CD4-positive, CD25-positive, alpha-beta regulatory T cell (primary cell): ENCODE measurements at places on chromosomes 3 and 15. TPM values are rescaled to one million over a fixed set of nuclear protein-coding genes. Genes with fewer than 3 reads are reported as not detected.
A peak's percentile ranks its signal among the peaks of the same experiment; 100 is the strongest.

P2RY1 gene
- 0.57 TPM for total RNA-seq

GRCh38 chr15:51801391-51801835 lies 28.0 kb upstream of the TMOD3 start:
- H3K27me3 ChIP-seq, result no peaks in the 10 kb centered on the region
- H3K27ac ChIP-seq, result no peak overlapping the region
- peak; percentile 15 for DNase-seq

DNA sequence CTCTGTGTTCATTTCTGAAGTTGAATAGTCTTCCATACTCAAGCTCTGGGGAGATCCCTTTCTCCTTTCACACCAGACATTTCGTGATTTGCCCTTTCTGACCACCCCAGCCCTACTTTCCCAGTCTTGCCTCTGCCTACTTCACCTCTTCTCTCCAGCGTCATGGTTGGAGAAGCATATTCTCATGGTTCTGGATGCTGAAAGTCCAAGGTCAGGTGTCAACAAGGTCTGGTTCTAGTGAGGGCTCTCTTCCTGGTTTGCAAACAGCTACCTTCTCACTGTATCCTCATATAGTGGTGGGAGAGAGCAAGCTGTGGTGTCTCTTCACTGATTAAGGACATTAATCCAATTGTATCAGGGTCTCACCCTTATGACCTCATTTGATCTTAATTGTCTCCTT lies 169.4 kb downstream of the IGF1R start:
- H3K27ac ChIP-seq, result no peak overlapping the region
- no peak overlapping the region for H3K4me3 ChIP-seq
- DNase-seq, result no peak
- no peaks in the 10 kb centered on the region for H3K36me3 ChIP-seq

GRCh38 chr3:181555681-181556080 lies 156.0 kb upstream of the SOX2 start:
- H3K4me3 ChIP-seq, result no peak overlapping the region
- no peaks in the 10 kb centered on the region for H3K36me3 ChIP-seq
- DNase-seq, result no peak
- no peak overlapping the region for H3K27ac ChIP-seq
- no peaks in the 10 kb centered on the region for H3K27me3 ChIP-seq

DNA sequence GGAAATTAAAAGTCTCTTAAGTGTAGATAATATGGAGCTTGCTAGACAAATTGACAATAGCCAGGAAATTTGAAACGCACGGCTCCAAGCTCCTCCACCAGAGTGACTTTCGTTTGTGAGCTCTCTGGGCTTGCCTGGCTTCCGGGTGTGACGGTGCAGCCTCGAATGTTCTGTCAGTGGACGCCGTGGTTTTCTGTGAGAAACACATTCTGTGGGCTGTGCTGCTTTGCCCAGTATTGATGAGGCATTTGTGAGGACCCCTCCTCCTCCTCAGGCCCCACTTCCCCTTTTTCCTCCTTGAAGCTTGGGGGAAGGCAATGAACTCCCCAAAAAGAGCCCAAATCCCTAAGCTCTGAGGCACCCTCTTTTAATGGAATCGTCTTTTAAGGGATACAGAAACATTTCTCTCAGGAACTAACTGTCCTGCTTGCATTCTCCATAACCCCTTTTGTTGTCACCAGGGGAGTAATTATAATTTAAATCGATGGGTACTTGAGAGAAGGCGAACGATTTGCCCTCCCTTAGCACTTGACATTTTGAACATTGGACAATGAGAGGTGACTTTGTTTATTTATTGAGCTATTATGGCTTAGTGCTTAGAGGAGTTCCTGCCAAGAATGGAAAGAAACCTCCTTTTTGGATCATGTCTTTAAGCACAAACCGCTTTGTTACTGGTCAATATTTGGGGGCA lies 40.8 kb downstream of the POLR2M start:
- no peaks in the 10 kb centered on the region for H3K36me3 ChIP-seq
- peak; percentile 37 for DNase-seq
- H3K4me1 ChIP-seq, result peaks cover 3% of the 10 kb centered on the region

DNA sequence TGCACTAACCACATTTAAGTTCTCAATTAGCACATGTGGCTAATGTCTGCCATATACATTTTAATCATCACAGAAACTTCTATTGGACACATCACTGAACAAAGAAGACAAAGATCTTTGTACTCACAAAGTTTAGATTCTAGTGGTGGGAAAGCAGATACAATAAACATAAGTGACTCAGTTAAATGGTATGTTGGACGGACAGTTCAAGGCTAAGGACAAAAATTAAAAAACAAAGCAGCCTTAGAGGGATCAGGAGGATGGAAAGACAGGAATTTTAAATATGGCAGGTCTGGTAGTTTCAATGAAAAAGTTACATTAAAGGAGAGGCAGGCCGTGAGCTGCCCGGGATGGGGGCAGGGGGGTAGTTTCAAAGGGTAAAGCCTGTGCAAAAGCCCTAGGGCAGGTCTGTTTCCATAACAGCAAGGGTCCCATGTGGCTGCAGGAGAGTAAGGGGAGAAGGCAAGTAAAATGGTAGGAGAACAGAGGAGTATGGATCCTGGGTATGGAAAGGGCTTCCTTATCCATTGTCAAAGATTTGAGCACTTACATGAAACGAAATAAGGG lies 220.7 kb downstream of the FHIT start:
- H3K36me3 ChIP-seq, result no peaks in the 10 kb centered on the region
- H3K27me3 ChIP-seq, result no peaks in the 10 kb centered on the region
- no peak overlapping the region for H3K27ac ChIP-seq
- no peaks in the 10 kb centered on the region for H3K4me1 ChIP-seq

GRCh38 chr3:3737531-3737930 lies 61.7 kb upstream of the LRRN1 start:
- DNase-seq, result no peak
- H3K27ac ChIP-seq, result no peak overlapping the region
- H3K4me1 ChIP-seq, result no peaks in the 10 kb centered on the region
- H3K27me3 ChIP-seq, result no peaks in the 10 kb centered on the region

DNA sequence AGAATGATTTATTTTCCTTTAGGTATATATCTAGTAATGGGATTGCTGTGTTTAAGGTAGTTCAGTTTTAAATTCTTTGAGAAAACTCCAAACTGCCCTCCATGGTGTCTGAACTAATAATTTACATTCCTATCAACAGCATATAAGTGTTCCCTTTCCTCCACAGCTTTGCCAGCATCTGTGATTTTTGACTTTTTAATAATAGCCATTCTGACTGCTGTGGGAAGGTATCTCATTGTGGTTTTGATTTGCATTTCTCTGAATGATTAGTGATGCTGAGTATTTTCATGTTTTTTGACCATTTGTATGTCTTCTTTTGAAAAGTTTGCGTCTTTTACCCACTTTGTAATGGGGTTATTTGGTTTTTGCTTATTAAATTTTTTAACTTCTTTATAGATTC lies 571.6 kb upstream of the CCDC54 start:
- no peak overlapping the region for H3K27ac ChIP-seq
- H3K4me1 ChIP-seq, result no peaks in the 10 kb centered on the region
- H3K27me3 ChIP-seq, result no peaks in the 10 kb centered on the region
- DNase-seq, result no peak
- no peak overlapping the region for H3K4me3 ChIP-seq

PIK3R4 gene
- 18.9 TPM for total RNA-seq

ZMYND10 gene
- 1.6 TPM for total RNA-seq

DNA sequence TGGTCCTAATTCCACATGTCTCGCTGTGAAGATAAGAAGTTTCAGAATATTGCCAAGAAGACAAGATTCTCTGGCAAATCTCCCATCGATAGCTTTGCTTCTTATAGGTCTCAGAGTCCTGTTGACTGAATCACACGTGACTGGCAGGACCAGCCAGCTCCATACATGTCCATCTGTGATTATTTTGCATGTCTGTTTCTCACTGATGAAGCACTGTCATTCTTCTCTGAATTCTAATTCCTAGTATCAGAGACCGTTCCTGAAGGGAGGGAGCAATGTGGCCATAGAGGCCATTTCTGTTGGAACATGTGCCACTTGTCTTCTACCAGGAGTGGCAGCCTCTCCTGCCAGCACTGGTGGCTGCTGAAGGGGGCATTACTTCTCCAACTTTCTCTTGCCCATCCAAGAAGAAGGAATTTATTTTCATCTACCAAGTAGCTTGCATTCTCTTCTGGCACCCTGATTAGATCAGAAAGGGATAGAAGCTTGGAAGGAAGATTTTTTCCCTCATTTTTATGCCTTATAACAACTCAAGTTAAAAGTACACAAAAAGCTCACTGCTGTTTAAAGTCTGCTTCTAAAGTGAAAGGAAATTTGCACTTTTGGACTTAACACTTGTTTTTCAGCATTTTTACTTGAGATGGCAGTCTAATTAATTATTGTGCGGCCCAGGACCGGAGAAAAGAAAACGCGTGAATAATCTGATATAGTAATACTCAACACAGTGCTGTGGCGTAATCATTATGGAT lies 115.8 kb downstream of the IQCH start:
- no peaks in the 10 kb centered on the region for H3K4me1 ChIP-seq
- H3K36me3 ChIP-seq, result no peaks in the 10 kb centered on the region
- no peak overlapping the region for H3K4me3 ChIP-seq
- H3K27ac ChIP-seq, result no peak overlapping the region

TNIK gene
- total RNA-seq, result 162 TPM

DNA sequence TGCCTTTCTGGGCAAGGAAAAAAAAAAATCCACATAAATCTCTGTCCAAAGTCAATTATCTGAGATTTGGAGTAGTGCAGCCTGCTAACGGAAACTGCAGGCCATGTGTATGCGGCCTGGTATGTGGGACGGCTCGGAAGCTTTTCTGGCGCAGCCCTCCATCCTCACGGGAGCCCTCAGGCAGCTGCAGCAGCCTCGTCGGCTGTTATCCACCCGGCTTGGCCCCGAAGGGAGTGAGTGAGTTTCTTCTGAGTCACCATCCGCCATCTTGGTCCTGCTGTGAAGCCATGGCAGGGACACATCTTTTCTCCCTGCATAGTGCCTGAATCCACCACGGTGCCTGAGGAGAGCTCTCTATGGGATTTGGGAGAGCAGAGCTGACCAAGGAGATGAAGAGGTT lies 62.8 kb downstream of the POLR2M start:
- DNase-seq, result no peak
- H3K4me3 ChIP-seq, result no peak overlapping the region
- no peak overlapping the region for H3K27ac ChIP-seq
- H3K4me1 ChIP-seq, result peaks cover 5% of the 10 kb centered on the region
- H3K36me3 ChIP-seq, result no peaks in the 10 kb centered on the region

C3orf20 gene
- total RNA-seq, result 0.37 TPM

DNA sequence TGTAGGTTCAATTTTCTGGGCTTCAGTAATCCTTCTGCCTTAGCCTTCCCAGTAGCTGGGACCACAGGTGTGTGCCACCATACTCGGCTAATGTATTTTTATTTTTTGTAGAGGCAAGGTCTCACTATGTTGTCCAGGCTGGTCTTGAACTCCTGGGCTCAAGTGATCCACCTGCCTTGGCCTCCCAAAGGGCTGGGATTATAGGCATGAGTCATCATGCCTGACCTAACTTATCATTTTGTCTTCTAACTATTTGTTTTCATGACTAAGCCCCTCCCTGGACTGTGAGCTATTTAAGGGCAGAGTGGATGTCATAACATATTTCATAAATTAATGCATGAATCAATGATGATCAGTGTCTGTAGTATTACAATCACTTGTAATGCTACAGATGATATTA lies 56.1 kb upstream of the PIAS1 start:
- H3K4me1 ChIP-seq, result no peaks in the 10 kb centered on the region
- no peaks in the 10 kb centered on the region for H3K27me3 ChIP-seq
- DNase-seq, result no peak
- no peaks in the 10 kb centered on the region for H3K36me3 ChIP-seq
- H3K4me3 ChIP-seq, result no peak overlapping the region
- no peak overlapping the region for H3K27ac ChIP-seq

TM6SF1 gene
- total RNA-seq, result 0.42 TPM

GRCh38 chr3:42827023-42827422 lies 17.8 kb downstream of the ACKR2 start:
- H3K27ac ChIP-seq, result no peak overlapping the region
- H3K4me3 ChIP-seq, result no peak overlapping the region
- peaks cover 16% of the 10 kb centered on the region for H3K27me3 ChIP-seq
- H3K4me1 ChIP-seq, result no peaks in the 10 kb centered on the region

DNA sequence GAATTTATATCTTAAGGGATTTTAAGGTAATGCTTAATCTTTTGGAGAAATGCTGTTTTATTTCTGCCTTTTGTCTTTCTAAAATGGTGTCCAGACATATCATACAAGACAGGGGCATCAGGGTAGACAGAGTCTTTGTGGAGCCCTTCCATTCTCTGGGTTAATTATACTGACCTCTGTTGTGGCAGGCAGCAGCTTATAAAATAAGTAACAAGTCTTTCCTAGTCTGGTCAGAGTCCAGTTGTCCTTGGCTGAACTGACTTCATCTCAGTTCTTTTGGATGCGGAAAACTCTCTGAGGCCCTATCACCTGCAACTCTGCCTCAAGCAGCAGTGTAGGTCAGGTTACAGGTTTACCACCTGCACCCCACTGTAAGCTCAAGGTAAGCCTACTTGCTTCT lies 19.2 kb downstream of the MYNN start:
- DNase-seq, result no peak
- no peaks in the 10 kb centered on the region for H3K4me1 ChIP-seq
- no peak overlapping the region for H3K4me3 ChIP-seq
- peaks cover 24% of the 10 kb centered on the region for H3K36me3 ChIP-seq
- no peaks in the 10 kb centered on the region for H3K27me3 ChIP-seq

DNA sequence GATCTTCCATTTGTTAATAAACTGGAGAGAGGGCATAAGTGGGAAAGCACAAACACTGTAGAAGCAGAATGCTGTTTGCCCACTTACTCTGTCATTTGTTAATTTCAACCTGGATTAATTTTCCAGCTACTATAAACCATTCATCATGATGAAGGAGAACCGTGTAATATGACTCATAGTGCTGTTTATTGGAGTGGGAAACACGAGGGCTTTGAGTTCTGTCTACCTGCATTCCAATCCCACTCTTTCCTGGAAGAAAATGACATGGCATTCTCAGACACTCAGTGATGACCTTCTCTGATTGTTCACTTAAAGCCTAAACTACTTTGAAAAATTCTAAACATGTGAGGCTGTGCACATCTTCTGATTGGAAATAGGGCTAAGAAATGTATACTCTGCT lies 826.7 kb downstream of the AGBL1 start:
- H3K4me3 ChIP-seq, result no peak overlapping the region
- no peaks in the 10 kb centered on the region for H3K4me1 ChIP-seq
- no peaks in the 10 kb centered on the region for H3K36me3 ChIP-seq
- no peak for DNase-seq
- H3K27me3 ChIP-seq, result no peaks in the 10 kb centered on the region
- no peak overlapping the region for H3K27ac ChIP-seq

GRCh38 chr15:33402600-33402999 lies 91.8 kb downstream of the RYR3 start:
- H3K36me3 ChIP-seq, result no peaks in the 10 kb centered on the region
- H3K4me3 ChIP-seq, result no peak overlapping the region
- H3K4me1 ChIP-seq, result no peaks in the 10 kb centered on the region
- no peak for DNase-seq
- no peak overlapping the region for H3K27ac ChIP-seq

DNA sequence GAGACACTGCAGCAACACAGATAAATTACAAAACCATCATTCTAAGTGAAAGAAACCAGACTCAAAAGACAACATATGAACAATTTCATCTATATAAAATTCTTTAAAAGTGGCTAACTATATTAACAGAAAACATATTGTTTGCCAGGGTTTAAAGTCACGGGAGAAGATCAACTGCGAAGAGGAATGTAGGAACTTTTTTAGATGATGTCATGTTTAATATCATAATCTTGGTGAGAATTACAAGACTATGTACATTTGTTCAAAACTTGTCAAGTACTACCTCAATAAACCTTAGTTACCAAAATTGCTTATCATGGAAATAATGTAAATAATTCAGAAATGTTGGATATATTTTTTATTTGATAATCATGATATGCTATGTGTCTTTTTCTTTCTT lies 395.1 kb upstream of the PLSCR5 start:
- H3K4me1 ChIP-seq, result no peaks in the 10 kb centered on the region
- no peaks in the 10 kb centered on the region for H3K27me3 ChIP-seq
- no peaks in the 10 kb centered on the region for H3K36me3 ChIP-seq
- no peak overlapping the region for H3K4me3 ChIP-seq
- no peak for DNase-seq
